T-cell (primary cell): ENCODE measurements at places on chromosomes 11 and 22. TPM values are rescaled to one million over a fixed set of nuclear protein-coding genes. Genes with fewer than 3 reads are reported as not detected.

- no peaks in the 10 kb centered on the region for H3K4me1 ChIP-seq
- no peak for DNase-seq
- H3K36me3 ChIP-seq = no peaks in the 10 kb centered on the region
- H3K27ac ChIP-seq = no peak overlapping the region
Measured at GRCh38 chr11:11583801-11584529, 37.8 kb downstream of the GALNT18 start.

DNA sequence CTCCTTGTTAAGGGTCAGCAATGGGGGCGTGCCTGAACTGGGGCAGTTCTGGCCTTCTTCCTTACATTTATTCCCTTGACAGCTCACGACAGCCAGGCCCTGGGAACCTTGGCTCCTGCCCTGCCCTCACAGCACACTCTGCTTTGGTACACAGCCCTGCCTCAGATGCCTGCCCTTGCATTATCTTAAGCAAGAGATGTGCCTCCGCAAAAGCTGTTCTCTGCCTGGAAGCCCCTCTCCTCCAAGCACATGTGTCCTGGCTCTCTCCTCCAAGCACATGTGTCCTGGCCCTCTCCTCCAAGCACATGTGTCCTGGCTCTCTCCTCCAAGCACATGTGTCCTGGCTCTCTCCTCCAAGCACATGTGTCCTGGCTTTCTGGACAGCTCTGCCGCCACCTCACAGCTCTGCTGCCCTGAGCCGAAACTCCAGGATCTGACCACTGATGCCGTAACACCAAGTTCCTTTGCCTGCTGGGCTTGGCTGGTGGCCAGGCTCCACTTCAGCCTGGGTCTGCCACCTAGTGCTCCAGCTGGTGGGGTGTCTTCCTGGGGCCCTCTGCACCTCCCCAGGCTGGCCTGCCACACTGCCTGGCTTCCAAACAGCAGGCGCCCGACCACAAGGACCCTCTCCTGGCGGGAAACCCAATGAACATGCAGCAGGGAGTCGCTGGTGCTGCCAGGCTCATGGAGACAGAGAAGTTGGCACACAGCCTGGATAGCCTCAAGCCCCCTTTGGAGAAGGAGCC is 53.0 kb downstream of the SCUBE1 start:
- H3K4me3 ChIP-seq = no peak overlapping the region
- DNase-seq = no peak
- no peaks in the 10 kb centered on the region for H3K36me3 ChIP-seq
- no peaks in the 10 kb centered on the region for H3K4me1 ChIP-seq
- no peaks in the 10 kb centered on the region for H3K27me3 ChIP-seq
- no peak overlapping the region for H3K27ac ChIP-seq

DNA sequence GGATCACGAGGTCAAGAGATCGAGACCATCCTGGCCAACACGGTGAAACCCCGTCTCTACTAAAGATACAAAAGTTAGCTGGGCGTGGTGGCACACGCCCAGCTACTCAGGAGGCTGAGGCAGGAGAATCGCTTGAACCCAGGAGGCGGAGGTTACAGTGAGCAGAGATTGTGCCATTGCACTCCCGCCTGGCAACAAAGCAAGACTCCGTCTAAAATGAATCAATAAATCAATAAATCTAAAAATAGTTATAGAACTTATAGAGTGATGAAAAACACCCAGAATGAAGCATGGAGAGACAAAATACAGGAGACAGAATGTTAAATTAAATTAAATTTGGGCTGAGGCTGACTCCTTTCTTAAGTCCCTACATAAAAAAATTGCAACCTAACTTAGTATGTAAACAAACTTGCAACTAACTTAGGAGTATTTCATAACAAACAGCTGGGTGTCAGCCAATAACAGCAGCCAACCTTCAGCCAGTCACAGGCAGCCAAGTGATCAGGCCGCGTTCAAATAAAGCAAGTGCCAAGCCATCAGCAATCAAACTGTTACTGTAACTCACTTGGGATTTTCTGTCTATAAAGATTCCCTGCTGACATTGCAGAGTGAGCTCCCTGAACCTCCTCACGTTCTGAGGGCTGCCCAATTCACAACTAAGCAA is 7.3 kb upstream of the TP53AIP1 start:
- no peaks in the 10 kb centered on the region for H3K4me1 ChIP-seq
- no peaks in the 10 kb centered on the region for H3K27me3 ChIP-seq
- no peaks in the 10 kb centered on the region for H3K36me3 ChIP-seq
- no peak overlapping the region for H3K27ac ChIP-seq
- DNase-seq = no peak

DNA sequence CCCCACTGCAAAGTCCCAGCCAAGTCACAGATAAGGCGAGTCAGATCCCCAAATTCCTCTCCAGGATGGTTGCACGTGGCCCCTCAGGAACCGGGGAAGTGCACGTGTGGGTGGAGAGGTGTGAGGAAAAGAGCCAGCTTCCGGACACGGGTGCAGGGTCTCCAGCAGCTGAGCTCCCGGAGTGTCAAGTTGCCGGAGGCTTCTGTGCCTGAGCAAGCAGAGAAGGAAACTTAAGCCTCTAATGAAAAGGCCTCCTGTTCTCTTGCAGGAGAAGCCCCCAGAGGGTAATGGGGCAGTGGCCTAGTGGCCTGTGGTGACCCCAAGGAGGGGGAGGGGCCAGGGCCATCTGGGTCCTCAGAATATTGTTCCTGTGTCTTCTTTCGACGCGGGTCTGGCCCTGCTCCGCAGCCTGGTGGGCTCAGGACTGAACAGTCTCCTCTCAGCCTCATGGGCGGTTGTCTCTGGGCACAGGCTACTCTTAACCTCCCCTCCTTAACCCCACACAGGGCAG is 147.9 kb downstream of the FEZ1 start:
- peaks cover 5% of the 10 kb centered on the region for H3K4me1 ChIP-seq
- H3K4me3 ChIP-seq = no peak overlapping the region
- no peak overlapping the region for H3K27ac ChIP-seq
- H3K27me3 ChIP-seq = peaks cover 43% of the 10 kb centered on the region

DNA sequence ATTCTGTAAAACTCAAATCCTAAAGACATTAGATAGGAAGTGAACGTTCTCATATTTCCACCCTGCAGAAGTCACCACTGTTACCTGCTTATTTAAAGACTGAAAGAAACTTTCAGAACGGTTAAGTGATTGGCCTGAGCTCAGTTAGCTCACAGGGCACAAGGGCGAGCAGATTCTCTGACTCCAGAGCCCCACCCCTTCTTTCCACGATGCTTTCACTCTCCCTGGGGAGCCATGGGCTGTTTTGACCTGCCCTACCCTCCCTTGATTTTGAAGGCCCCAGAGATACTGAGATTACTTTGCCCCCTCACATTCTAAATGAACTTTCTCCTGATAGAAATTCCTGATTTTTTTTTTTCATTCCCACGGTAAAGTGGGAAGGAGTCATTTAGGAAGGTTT is 33.9 kb downstream of the ARHGAP1 start:
- peaks cover 77% of the 10 kb centered on the region for H3K36me3 ChIP-seq
- H3K27ac ChIP-seq = no peak overlapping the region
- peaks cover 23% of the 10 kb centered on the region for H3K4me1 ChIP-seq
- no peak for DNase-seq
- no peak overlapping the region for H3K4me3 ChIP-seq
- H3K27me3 ChIP-seq = no peaks in the 10 kb centered on the region

DNA sequence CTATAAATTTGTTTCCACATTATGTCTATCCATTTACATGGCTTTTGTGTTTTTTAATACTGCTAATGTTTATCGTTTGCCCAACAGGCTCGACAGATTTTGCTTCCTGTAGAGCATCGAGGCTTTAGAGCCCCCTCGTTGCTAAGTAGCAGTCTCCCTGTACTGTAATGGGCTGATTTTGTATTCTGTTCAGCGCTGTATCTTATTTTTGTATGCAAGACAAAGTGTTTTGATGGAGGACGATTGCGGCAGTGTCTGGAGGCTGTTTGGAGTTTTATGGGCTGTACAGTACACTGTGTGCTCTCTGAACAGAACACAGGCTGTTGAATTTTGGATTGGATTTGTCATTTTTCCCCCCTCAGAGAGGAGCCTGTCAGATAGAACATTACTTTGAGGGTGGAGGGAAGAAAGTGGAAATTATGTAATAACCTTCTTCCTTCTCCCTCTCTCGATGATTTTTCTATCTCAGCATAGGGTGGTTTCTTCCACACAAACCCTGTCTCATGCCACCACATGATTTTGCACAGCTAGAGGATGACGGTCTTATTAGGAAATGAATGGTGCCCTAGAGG is 104.4 kb downstream of the ZBTB16 start:
- no peak overlapping the region for H3K27ac ChIP-seq
- no peak for DNase-seq
- no peak overlapping the region for H3K4me3 ChIP-seq

DNA sequence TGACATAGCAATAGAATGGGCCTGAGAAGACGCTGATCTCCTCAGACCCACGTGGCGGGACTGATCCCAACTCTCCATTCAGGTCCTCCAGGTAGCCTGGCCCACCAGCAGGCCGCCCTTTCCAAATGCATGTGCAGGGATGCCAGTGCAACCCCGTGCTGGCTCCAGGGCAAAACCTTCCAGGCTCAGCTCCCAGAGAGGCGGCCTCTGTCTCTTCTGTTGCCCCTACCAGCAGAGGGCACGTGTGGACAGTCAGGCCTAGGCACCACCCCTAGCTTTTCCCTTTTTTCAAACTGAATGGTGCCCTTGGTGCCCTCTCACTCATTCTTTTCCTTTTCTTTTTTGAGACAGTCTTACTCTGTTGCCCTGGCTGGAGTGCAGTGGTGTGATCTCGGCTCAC is 121.7 kb downstream of the OSBP2 start:
- no peak overlapping the region for H3K4me3 ChIP-seq
- no peaks in the 10 kb centered on the region for H3K4me1 ChIP-seq
- no peaks in the 10 kb centered on the region for H3K27me3 ChIP-seq
- DNase-seq = no peak

GRCh38 chr11:63560506-63561180 is 2.5 kb downstream of the PLAAT2 start:
- H3K36me3 ChIP-seq = no peaks in the 10 kb centered on the region
- peak overlapping the region; percentile 5 for H3K4me3 ChIP-seq
- H3K27ac ChIP-seq = peak overlapping the region; percentile 5
- peaks cover 27% of the 10 kb centered on the region for H3K4me1 ChIP-seq

GRCh38 chr22:43172191-43172590 is 14.7 kb downstream of the TTLL12 start:
- no peak overlapping the region for H3K4me3 ChIP-seq
- peaks cover 39% of the 10 kb centered on the region for H3K36me3 ChIP-seq
- H3K27me3 ChIP-seq = no peaks in the 10 kb centered on the region
- DNase-seq = no peak
- H3K27ac ChIP-seq = no peak overlapping the region
- H3K4me1 ChIP-seq = no peaks in the 10 kb centered on the region

- no peak overlapping the region for H3K4me3 ChIP-seq
- DNase-seq = no peak
- no peaks in the 10 kb centered on the region for H3K4me1 ChIP-seq
Measured at GRCh38 chr11:113204280-113204679, 110.1 kb upstream of the TTC12 start.

DNA sequence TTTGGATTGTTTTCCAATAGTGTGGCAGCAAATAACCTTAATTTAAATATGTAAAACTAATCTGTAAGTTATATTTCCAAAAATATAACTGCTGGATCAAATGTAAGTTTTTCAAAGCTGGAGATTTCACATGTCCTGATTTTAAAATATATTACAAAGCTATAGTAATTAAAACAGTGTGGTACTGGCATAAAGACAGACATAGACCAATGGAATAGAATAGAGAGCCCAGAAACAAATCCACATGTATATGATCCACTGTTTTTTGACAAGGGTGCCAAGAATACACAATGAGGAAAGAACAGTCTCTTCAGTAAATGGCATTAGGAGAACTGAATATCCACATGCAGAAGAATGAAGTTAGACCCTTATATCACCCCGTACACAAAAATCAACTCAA is 4.0 kb downstream of the OR4X2 start:
- DNase-seq = no peak
- peaks cover 2% of the 10 kb centered on the region for H3K27me3 ChIP-seq
- no peaks in the 10 kb centered on the region for H3K4me1 ChIP-seq
- no peak overlapping the region for H3K27ac ChIP-seq

GRCh38 chr11:112320668-112321067 is 60.0 kb upstream of the PLET1 start:
- H3K27ac ChIP-seq = no peak overlapping the region
- H3K4me3 ChIP-seq = no peak overlapping the region
- H3K27me3 ChIP-seq = no peaks in the 10 kb centered on the region
- peaks cover 14% of the 10 kb centered on the region for H3K4me1 ChIP-seq
- DNase-seq = no peak

- H3K4me1 ChIP-seq = no peaks in the 10 kb centered on the region
- no peak overlapping the region for H3K4me3 ChIP-seq
- H3K36me3 ChIP-seq = no peaks in the 10 kb centered on the region
- DNase-seq = no peak
- peaks cover 78% of the 10 kb centered on the region for H3K27me3 ChIP-seq
Measured at GRCh38 chr22:29713156-29713727, 6.6 kb upstream of the CABP7 start.

DNA sequence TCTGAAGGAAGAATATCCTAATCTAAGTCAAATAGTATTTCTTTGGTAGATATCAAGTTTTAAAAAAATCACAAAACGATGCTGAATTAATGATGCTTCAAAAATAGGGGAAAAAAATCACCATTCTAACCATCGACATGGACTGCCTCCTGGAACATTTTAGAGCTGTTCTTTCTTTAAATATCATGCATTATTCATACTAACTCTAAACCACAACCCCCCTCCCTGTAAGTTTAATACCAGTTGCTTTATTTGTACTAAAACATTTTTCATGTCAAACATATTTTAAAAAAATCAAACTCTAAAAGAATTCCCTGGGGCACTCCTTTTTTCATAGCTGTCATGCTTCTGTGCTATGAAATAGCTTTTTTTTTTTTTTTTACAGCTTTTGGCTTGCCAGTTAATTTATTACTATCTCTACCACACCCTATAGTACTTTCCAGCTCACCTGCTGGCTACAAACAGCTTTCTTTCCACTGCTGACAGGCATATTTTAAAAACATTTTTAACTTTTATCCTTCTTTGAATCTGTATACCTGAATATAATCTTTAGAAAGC is 256.9 kb downstream of the SOX6 start:
- no peak overlapping the region for H3K27ac ChIP-seq
- no peaks in the 10 kb centered on the region for H3K36me3 ChIP-seq
- no peak for DNase-seq
- H3K27me3 ChIP-seq = no peaks in the 10 kb centered on the region
- no peaks in the 10 kb centered on the region for H3K4me1 ChIP-seq

DNA sequence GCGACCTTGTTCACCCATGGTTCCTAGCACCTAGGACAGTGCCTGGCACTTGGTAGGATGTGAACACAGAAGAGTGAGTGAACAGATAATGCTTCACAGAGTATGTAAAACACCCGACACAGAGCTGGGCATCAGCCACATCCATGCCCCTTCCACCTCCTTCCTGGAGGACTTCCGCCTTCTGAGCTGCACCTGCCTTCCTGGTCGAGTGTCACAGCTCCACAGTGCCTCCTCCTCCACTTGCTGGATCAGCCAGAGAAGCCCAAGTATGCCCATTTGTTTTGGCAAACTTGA is 20.1 kb downstream of the PRDM11 start:
- H3K4me3 ChIP-seq = no peak overlapping the region
- H3K36me3 ChIP-seq = no peaks in the 10 kb centered on the region
- H3K4me1 ChIP-seq = no peaks in the 10 kb centered on the region
- H3K27ac ChIP-seq = no peak overlapping the region
- H3K27me3 ChIP-seq = no peaks in the 10 kb centered on the region
- no peak for DNase-seq

ELMOD1 gene
- not detected for total RNA-seq

OR51B2 gene
- not detected for total RNA-seq

SUSD2 gene
- total RNA-seq = 1.8 TPM

JAML gene
- 95.8 TPM for total RNA-seq

PRR5L gene
- 22.3 TPM for total RNA-seq
